ENCODE measurements at places on chromosomes 2 and 18.

DNA sequence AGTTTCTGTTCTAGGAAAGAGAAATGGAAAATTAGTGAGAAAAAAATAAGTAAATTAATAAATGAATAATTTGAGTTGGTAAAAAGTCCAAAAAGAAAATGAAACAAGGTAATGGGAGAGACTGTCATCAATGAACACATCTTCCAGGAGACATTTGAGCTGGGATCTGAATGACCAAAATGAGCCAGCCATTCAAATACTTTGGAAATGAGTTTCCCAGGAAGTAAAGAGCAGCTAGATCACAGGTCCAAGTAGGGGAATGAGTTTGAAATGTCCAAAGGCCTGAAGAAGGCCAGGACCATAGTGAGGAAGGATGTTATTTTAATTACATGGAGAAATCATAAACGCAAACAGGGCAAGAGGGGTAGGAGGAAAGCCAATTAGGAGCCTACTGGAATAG lies 6.6 kb upstream of the DNAH7 start:
- DNase-seq = no peak

DNA sequence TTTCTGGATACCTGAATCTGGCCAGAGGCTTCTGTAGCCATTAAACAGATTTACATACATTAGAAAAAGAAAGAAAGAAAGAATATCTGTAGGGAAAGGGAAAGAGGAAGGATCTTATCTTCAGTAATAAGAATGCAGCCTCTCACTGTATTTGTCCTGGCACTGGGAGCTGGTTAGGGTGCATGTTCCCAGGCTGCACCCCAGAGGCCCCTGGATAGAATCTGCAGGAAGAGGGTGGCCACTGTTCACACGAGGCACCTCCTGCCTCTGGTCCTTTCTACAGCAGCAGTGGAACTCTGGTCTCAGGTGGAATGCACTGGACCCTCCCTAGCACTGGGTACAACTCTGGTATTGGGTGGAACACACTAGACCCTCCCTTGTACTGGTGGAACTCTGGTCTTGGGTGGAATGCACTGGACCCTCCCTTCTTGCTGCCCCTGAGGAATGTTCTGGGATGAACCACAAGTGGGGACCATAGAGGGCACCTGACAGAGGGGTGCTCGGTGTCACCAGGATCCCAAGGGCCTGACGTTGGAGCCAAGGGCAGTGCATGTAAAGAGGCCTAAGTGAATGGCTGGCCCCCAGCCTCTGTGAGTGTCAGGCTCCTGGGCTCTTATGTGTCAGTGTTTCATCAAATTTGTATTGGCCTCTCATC lies 27.4 kb upstream of the PXDN start:
- DNase-seq = no peak

DNA sequence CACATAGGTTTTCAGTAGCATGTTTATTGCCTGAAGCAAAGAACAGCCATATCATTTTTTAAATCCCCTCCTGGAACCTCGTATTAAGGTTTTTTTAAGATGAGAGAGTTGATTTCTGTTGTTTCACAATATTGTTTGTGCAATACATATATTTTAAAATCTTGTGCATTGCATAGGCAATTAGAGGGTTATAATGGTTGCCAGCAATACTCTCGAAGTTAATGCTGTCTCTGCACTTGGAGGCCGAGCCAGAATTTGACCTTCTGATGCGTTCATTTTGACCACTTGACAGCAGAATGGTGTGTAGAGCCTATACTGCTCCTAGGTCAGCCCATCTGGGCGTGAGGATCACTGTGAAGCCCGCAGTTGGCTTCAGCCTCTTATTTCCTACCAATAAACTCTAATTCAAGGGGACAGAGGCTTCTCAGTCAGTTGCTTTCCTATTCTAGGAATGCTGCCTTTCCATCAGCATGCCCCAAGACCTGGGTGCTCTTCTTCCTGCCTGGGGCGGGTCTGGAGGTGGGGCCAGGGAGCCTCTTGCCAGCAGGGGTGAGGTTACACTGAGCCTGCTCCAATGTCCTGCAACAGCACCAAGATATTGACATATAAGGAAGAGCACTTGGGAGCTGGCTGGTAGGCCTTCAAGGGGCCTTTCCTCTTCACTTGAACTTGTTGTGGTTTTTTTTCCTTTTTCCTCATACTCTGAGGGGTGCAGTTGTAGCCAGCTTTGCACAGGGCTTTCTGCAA lies 91.4 kb upstream of the BCL2L11 start:
- DNase-seq = no peak

DNA sequence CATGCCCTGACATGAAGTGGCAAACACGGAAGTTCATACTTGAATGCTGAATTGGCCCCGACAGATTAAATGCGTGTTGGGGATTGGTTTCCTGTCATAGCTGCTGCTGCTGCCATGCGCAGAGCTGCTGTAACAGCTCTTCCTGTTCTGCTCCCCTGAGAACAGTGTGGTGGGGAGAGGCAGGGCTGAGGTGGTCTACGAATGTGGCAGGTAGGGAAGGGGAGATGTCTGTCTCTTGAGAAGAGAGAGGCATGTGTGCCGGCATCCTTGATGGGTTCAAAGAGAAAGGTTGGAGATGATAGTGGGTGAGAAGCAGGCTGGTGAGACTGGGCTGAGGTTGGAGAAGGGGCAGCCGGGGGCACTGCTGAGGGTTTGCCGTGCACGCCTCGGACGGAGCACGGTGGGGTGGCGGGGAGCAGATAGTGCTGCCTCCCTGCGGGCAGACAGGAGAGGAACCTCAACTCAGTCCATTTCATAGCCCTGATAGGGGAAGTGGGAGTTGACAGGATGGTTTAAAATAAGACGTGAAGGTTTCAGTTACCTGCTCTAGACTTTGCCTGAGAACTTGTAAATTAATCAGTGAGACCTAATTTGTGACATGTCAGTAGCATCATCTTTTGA lies 46.1 kb downstream of the TMEM185B start:
- no peak for DNase-seq

GRCh38 chr2:39403311-39403710 lies 33.8 kb downstream of the MAP4K3 start:
- DNase-seq = no peak

Data from AG04449 (cell line).